Smooth muscle cell of the brain vasculature (primary cell): ENCODE measurements at places on chromosomes 5 and 9.
A peak's percentile ranks its signal among the peaks of the same experiment; 100 is the strongest.

- DNase-seq: no peak
Measured at GRCh38 chr5:4868140-4868735, 271.9 kb upstream of the ADAMTS16 start.

DNA sequence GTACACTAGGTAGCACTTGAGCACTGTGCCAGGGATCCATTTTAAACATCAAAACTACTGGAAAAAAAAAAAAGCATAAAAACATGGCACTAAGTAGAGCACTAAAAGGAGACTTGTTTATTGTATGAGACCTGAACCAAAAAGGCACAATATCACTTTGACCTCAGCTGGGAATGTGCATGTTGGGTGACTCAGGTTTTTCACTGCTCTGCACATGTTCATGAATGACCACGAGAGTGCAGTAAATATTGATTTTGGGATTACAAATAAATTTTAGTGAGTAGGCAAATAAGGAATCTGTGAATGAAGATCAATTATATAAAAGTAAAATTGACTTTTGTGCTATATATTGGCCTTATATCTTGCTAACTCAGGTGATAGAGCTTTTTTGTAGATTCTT, 11.8 kb downstream of the RMI1 start:
- no peak for DNase-seq

DNA sequence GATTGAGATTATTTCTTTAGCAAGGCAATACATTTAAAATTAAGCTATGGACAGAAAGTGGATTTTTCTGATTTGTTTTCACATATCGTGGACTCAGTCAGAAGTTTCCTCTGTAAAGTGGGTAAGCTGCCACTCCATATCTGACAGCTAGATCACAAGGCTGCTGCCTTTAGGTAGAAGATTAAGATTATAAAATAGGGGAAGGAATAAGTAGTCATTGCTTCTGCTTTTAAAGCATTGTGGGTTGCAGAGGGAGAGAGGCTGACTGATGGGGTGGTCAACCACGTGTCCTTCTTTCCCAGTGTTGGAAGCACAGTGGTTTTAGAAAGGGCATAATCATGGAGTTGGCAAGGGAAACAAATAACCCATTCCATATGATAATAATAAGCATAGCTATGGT, 74.3 kb upstream of the MOCS2 start:
- no peak for DNase-seq

- DNase-seq: peak; percentile 32
Measured at GRCh38 chr9:9942764-9943424, 669.9 kb downstream of the PTPRD start.

- DNase-seq: no peak
Measured at GRCh38 chr5:145362266-145362665, 472.9 kb downstream of the PRELID2 start.
